ENCODE measurements at places on chromosomes 4 and X.

GRCh38 chr4:172202480-172203076 lies 389.4 kb downstream of the GALNTL6 start:
- no peak for DNase-seq

- no peak for DNase-seq
Measured at GRCh38 chr4:96841801-96842200, 1001.9 kb downstream of the PDHA2 start.

DNA sequence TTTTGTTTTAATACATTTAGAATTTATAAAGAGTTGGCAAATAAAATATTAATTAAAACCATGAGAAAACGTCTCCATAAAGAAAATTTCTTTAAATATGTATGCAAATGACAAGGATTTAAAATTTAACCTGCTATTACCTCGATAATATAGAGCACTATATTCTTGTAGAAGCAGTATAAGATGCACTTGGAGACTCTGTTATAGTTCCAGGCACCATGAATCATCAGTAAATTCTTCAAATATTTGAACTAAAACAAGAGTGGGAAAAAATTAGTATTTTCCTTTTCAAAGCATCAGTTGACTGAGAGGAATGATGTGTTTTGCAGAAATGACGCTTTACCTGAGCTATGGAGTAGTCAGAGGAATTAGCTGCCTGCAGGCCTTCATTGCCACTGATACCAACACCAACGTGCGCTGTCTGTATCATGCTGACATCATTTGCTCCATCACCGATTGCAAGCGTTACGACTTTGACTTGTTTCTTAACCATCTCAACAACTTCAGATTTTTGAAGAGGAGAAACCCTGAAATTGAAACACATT lies 67.3 kb downstream of the SHISA3 start:
- DNase-seq, result no peak

GRCh38 chr4:150242820-150243458 lies 164.7 kb downstream of the DCLK2 start:
- no peak for DNase-seq

DNA sequence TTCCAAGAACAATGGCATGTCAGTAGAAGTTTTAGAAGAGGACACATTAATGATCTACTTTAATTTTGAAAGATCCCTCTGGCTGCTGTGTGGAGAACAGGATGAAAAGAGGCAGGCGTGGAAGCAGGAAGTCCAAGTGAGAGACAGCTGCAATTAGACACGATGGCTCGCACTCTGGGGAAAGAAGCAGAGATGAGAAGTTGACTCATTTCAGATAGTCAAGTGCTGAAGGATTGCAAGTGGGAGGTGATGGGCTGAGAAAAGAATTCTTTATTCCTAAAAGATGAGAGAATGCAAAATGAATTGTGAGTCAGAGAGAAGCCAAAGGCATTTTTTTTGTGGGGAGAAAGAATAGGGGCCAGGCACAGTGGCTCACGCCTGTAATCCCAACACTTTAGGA lies 16.5 kb downstream of the RXFP1 start:
- no peak for DNase-seq

DNA sequence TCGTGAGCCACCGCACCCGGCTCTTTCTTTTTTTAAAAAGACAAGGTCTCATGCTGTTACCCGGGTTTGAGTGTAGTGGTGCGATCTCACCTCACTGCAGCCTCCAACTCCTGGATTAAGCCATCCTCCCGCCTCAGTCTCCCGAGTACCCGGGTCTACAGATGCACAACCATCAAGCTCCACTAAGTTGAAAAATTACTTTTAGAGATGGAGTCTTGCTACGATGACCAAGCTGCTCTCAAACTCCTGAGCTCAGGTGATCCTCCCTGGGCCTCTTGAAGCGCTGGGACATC lies 2.0 kb downstream of the SLC25A6 start:
- DNase-seq, result no peak

- DNase-seq, result no peak
Measured at GRCh38 chr4:152089584-152089983, 328.8 kb upstream of the GATB start.

DNA sequence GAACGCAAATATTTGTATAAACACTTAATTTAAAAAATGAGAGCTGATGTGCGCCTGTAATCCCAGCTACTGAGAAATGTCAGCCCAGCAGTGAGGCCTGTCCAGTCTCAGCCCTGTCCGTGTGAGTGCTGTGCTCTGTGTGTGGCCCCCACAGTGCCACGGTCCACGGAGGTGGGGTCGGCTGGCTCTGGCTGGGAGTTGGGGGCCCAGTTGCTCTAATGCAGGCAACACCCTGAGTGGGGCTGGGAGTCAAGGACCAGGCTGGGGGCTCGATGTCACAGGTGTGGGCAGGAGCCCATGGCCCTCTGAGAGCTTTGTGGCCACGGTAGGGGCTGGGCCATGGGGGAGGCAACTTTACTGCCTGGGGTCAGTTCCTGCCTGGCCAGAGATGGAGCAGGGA lies 12.8 kb downstream of the PCGF3 start:
- no peak for DNase-seq

GRCh38 chr4:175671491-175671934 lies 140.6 kb downstream of the GPM6A start:
- DNase-seq, result no peak

DNA sequence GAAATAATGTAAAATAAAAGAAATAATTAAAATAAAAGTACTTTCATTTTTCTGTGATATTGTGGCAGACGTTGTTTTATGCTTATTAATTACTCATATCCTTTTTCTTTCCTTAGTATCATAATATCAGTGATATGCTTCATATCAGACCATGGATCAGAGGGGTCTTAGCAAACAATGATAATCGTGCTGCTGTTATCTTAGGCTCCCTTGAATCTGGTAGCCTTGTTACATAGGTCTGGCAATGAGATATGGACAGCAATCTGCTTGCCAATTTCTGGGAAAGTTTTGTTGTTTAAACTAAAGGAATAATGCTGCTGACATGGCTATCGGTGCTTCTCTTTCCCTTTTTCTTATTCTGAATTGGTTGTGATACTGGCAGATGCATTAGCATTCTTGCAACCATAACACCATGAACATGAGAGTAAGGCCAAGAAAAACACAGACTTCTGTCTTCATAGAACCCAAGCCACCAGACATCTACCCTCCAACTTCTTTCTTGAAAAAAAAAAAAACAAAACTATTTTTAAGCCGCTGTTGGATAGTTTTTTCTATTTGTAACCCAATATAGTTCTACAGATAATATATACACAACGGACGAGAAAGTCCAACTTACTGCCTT lies 16.4 kb downstream of the EPHA5 start:
- DNase-seq, result no peak

GRCh38 chr4:41427306-41427882 lies 110.6 kb upstream of the LIMCH1 start:
- no peak for DNase-seq

DNA sequence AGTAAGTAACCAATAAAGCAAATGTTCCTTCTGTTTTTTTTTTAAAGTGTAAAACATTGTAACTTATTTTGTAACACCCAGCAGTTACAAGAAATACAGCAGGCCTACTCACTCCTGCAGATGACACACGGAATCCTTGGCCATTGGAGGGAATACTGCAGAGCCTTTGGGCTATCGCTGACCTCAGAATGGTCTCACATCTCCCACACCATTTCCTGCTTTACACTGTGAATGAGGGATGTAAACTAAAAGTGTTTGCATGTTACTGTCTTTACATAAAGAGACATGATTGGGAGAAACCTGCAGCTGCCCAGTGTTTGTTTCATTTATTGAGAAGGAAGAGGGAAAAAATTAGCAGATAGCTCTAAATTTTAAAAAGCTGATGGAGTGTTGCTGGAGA lies 64.1 kb downstream of the USP46 start:
- DNase-seq, result no peak

GRCh38 chrX:109709129-109709631 lies 23.9 kb downstream of the ACSL4 start:
- no peak for DNase-seq

GRCh38 chrX:15416133-15416993 lies 32.1 kb upstream of the VEGFD start:
- no peak for DNase-seq

- no peak for DNase-seq
Measured at GRCh38 chr4:129970801-129971200, 874.8 kb downstream of the C4orf33 start.

DNA sequence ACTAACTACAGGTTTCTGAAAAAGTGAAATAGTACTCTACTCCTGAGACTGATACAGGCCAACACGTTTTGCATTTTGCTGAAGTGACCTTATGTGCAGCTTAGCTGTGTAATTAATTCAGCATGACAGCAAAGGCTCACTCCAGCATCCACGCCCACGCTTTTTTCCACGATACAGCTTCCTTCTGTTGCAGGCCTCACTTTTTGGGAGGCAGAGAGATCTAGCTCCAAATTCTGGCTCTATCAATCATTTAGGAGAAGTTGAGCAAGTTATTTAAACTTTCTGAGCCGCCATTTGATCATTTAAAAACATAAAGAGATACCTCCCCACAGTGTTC lies 160.3 kb downstream of the AFAP1 start:
- no peak for DNase-seq

DNA sequence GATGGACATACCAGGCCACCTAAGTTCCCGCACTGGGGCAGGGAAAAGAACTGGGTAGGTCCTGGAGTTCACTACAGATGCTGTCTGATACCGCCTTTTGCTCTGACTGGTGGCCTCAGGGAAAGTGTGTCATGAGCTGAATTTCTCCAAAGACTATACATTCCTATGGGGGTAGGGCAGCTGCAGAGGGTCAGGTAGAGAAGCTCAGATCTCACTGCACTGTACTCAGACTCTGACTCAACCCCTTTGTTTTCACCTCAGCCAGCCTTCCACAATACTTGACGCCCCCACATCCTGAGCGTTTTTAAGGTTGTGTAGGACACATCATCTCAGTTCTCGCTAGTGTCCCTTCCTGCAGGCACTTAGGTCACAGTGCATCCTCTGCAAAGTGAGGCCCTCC lies 7.8 kb downstream of the GATB start:
- DNase-seq, result no peak

- DNase-seq, result no peak
Measured at GRCh38 chr4:113026556-113026955, 22.9 kb upstream of the ANK2 start.

GRCh38 chrX:11285651-11286050 lies 7.6 kb upstream of the AMELX start:
- DNase-seq, result no peak

DNA sequence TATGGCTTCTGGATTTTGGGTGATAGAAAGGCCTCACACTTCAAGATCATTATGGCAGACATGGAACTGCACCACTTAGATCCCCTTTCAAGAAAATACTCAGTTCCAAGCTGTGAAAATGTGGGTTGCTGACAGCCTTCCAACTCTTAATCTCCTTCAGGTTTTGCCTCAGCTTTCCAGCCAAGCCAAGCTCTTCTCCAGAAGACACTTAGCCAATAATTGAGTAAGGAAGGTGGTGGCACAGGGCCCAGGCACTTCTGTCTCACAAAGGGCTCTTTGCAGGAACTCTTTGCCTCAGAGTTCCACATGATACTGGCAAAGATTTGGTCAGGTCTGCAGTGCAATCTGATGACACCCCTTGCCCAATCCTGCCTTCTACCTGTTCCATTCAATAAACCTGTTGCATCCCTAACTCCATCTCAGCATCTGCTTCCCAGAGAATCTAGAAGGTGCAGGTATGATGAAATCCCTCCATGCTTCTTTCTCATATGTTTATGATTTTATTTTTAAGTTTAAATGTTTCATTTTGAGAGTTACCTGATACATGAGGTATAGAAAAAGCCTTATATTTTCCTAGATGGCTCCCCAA lies 30.6 kb downstream of the ANXA5 start:
- no peak for DNase-seq

DNA sequence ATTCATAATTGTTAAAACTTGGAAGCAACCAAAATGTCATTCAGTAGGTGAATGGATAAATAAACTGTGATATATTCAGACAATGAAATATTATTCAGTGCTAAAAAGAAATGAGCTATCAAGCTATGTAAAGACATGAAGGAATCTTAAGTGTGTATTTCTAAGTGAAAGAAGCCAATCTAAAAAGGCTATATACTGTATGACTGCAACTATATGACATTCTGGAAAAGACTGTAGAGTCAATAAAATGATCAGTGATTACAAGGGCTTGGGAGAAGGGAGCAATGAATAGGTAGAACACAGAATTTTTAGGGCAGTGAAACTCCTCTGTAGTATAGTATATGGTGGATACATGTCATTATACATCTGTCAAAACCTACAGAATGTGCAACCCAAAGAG lies 139.9 kb downstream of the FRYL start:
- DNase-seq, result no peak

DNA sequence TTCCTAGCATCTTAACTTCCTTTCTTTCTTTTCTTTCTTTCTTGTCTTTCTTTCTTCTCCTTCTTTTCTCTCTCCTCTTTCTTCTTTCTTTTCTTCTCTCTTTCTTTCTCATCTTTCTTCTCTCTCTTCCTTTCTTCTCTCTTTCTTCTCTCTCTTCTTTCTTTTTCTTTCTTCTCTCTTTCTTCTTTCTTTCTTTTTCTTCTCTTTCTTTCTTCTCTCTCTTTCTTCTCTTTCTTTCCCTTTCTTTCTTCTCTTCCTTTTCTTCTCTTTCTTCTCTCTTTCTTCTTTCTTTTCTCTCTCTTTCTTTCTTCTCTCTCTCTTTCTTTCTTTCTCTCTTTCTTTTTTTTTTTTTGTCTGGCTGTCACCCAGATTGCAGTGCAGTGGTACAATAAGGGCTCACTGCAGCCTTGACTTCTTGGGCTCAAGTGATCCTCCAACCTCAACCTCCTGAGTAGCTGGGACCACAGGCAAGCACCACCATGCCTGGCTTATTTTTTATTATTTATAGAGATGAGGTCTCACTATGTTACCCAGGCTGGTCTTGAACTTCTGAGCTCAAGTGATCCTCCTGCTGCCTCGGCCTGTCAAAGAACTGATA lies 17.5 kb downstream of the NMU start:
- no peak for DNase-seq

DNA sequence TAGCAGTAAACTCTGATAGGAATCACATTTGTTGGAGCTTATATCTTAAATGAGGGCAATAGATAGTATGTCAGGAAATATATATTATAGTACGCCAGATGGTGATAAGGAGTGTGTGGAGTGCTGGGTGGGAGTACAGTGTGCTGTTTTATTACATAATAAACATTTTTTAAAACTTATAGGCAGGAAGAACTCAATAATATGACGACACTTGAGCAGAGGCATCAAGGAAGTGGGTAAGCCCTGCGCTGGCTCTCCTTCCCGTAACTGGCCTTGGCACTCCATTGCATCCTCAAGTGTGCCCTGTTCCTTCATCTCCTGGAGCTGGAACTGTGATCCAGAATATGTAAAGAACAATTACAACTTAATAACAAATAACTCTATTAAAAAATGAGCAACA lies 123.8 kb downstream of the ELOVL6 start:
- no peak for DNase-seq

DNA sequence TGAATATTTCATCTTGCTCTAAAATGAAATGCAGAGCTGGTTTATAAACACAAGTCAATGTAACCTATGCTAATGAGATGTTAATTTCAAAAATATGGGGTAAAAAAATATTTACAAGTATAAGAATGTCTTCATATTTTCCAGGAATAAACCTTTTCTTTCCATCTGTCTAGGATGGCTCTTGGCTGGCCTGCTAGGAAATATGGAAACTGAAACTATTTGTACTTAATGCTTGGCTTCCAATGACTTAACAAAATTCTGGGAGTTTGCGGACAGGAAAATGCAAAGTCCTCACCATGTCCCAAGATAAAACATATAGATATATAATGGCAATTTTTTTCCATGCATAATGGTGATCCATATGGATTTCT lies 168.1 kb downstream of the SCFD2 start:
- DNase-seq, result no peak
